ENCODE measurements at places on chromosomes 7 and 10.

DNA sequence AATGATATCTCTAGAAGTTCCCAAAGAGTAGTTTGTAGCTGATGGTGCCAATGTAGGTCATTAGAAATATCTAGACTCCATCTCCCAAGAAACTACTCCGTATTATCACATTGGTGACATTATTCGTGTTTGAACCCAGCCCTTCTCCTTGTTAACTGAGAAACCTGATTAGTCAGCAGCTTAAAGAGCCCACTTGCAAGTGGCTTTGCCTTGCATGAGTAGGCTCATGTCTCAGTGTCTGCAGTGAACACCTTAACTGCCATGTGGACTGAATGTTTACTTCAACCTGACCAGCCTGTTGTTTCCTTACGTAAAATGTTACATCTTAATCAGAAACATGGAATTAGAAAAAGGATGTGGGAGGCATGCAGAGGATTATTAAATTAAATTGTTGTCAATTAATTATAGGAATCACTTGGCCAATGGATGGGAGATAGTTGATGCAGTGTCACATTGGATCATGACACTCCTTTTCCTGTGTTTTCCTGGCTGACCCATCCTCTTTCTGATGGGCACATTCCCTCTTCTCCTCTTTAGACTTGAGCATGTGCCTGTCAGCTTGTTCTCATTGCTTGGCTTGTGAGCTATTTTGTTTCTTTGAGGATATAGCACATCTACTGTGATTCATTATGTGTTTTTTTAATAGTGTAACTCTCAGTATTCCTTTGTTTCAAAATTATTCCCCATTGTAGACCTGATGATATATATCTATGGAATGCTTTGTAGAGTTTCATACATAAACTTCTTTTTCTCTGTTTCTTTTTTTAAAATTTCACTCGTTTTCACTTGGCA lies 18.0 kb downstream of the STARD3NL start:
- DNase-seq, result no peak

DNA sequence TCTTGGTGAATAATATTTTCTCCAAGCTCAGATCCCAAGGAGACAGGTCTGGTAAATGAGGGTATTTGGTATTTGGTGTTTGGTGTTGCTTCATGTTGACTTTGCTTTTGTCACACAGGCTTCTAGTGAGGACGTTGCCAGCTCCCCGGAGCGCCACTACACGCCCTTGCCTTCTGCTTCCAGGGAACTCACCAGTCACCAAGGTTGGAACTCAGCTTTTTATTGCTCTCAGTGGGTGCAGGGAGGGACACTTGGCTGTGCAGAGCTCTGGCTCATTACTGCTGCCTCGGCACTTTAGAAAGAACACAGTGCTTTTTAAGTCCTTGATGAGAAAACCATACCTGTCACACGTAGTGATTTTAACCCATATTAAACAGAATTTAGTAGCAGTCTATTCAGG lies 892.9 kb downstream of the LRMDA start:
- no peak for DNase-seq

GRCh38 chr7:36154255-36155212 lies 1.5 kb downstream of the EEPD1 start:
- DNase-seq, result no peak

GRCh38 chr7:157158400-157158799 lies 19.7 kb downstream of the UBE3C start:
- no peak for DNase-seq

DNA sequence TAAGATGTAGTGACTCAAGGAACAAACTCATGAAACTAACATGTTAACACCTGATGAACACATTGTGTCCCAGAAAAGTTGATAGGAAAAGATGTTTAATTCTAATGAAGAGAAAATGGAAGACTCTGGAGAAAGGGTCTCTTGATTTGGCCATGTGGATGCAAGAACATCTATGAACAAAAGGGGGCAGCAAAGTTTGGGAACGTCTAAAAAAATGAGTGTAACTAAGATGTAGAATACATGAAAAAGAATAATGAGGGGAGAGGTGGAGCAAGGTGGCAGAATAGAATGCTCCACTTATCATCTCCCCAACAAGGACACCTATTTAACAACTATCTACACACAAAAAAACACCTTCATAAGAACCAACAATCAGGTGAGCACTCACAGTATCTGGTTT lies 805.1 kb downstream of the TNS3 start:
- no peak for DNase-seq

DNA sequence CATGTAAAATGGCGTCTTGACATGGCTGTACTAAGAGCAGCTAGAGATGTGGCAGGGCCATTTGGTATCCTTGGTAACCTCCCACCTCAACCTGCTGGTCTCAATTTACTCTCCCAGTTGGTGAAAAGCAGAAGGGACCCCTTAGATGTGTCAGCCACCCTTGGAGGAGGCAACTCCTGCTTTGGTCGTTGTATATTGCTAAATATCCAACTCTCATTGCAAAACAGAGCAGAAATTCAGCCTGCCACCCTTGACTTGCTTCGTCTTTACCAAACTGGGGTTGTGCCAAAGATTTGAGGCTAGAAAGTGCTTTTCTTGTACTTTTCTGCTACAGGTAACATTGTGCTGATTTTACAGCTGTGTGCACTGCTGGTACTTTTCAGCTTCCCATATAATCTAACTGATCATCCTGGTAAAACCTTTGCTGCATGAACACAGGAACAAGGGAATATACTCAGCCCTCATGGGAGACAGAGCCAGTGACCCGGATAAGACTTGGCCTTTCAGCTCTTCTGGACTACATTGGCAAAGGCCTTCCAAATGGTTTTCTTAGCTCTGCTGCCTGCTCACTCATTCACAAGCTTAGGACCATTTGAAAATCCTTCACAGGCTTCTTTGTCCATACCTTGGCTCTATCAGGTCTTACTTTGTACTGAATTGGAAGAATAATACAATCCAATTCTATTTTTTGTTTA lies 2.2 kb upstream of the VSTM4 start:
- no peak for DNase-seq

- DNase-seq, result no peak
Measured at GRCh38 chr10:60955316-60955715, 11.3 kb upstream of the RHOBTB1 start.

DNA sequence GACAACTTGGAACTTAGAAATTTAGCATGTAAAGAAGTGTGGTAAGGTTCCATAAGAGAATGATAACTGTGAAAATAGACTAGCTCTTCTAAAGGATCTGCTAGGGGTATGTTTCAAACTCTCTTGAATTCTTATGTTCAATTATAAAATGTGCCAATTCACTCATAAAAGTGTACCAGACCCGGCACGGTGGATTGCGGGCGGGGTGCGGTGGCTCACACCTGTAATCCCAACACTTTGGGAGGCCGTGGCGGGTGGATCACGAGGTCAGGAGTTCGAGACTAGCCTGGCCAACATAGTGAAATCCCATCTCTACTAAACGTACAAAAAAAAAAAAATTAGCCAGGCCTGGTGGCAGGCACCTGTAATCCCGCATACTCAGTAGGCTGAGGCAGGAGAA lies 105.4 kb upstream of the CAV2 start:
- no peak for DNase-seq

All from NCI-H2029 (cell line).